ENCODE measurements at places on chromosomes 13 and 19. TPM values are rescaled to one million over a fixed set of nuclear protein-coding genes. Genes with fewer than 3 reads are reported as not detected.

The IL17D gene
- not detected for total RNA-seq

The ZNF471 gene
- 2.2 TPM for total RNA-seq

The ZNF570 gene
- 9.1 TPM for total RNA-seq

The PHF11 gene
- total RNA-seq, result 105 TPM

The TPP2 gene
- 147 TPM for total RNA-seq

The KLK5 gene
- total RNA-seq, result not detected

The LILRB3 gene
- 1.3 TPM for total RNA-seq

The RPL18 gene
- total RNA-seq, result 2,820 TPM

The UGGT2 gene
- 0.38 TPM for total RNA-seq

The TMEM221 gene
- total RNA-seq, result not detected

The TGFBR3L gene
- total RNA-seq, result 1.1 TPM

The KLK2 gene
- total RNA-seq, result not detected

The C5AR1 gene
- total RNA-seq, result 5.8 TPM

The GNG8 gene
- total RNA-seq, result not detected

The CYP2A6 gene
- not detected for total RNA-seq

The AMER2 gene
- not detected for total RNA-seq

The TUBA3C gene
- total RNA-seq, result not detected

The PTGER1 gene
- not detected for total RNA-seq

The WASF3 gene
- 0.08 TPM for total RNA-seq

The SMAD9 gene
- total RNA-seq, result not detected

The ELAVL3 gene
- not detected for total RNA-seq

The CD79A gene
- total RNA-seq, result 3.7 TPM

The DPP9 gene
- total RNA-seq, result 72.8 TPM

The LRRC4B gene
- not detected for total RNA-seq

The ZNF552 gene
- total RNA-seq, result 22.2 TPM

The CCDC122 gene
- 0.64 TPM for total RNA-seq

The P2RY11 gene
- 88.5 TPM for total RNA-seq

The FUT1 gene
- not detected for total RNA-seq

The HCST gene
- 78.6 TPM for total RNA-seq

The ZNF611 gene
- total RNA-seq, result 15.5 TPM

The ZNF530 gene
- 3.4 TPM for total RNA-seq

The ZNF112 gene
- total RNA-seq, result 0.08 TPM

The GRIK5 gene
- 0.75 TPM for total RNA-seq

The ETV2 gene
- 0.58 TPM for total RNA-seq

The ZNF470 gene
- total RNA-seq, result 0.56 TPM

The FFAR1 gene
- total RNA-seq, result not detected

The ZNF442 gene
- total RNA-seq, result 0.52 TPM

The FXYD7 gene
- 15.3 TPM for total RNA-seq

The FDX2 gene
- 1.9 TPM for total RNA-seq

The PCSK4 gene
- total RNA-seq, result 5.2 TPM

The OVOL3 gene
- total RNA-seq, result not detected

The EHD2 gene
- 0.16 TPM for total RNA-seq

The DCT gene
- 0.36 TPM for total RNA-seq

The KASH5 gene
- total RNA-seq, result not detected

The ZNF541 gene
- total RNA-seq, result 0.88 TPM

The ZNF433 gene
- total RNA-seq, result 2.8 TPM

The C19orf18 gene
- 0.88 TPM for total RNA-seq

The GJA3 gene
- total RNA-seq, result not detected

The FCER2 gene
- total RNA-seq, result not detected

The ZNF548 gene
- total RNA-seq, result 68.3 TPM

The PLIN5 gene
- total RNA-seq, result 0.93 TPM

The PRSS57 gene
- not detected for total RNA-seq

The TPTE2 gene
- total RNA-seq, result not detected

The PPP6R1 gene
- 172 TPM for total RNA-seq

The MBD3L2 gene
- not detected for total RNA-seq

The TMC4 gene
- total RNA-seq, result 1.5 TPM

The DMAC2 gene
- 25.7 TPM for total RNA-seq

The CFAP97D2 gene
- 0.52 TPM for total RNA-seq

The PRRG2 gene
- 0.78 TPM for total RNA-seq

The RNF17 gene
- 0.25 TPM for total RNA-seq
